Fibroblast of skin of right quadriceps (primary cell): ENCODE measurements at places on chromosomes 6 and 20.

- peak; percentile 39 for DNase-seq
Measured at GRCh38 chr6:35919827-35920751, 809 bp downstream of the SRPK1 start.

DNA sequence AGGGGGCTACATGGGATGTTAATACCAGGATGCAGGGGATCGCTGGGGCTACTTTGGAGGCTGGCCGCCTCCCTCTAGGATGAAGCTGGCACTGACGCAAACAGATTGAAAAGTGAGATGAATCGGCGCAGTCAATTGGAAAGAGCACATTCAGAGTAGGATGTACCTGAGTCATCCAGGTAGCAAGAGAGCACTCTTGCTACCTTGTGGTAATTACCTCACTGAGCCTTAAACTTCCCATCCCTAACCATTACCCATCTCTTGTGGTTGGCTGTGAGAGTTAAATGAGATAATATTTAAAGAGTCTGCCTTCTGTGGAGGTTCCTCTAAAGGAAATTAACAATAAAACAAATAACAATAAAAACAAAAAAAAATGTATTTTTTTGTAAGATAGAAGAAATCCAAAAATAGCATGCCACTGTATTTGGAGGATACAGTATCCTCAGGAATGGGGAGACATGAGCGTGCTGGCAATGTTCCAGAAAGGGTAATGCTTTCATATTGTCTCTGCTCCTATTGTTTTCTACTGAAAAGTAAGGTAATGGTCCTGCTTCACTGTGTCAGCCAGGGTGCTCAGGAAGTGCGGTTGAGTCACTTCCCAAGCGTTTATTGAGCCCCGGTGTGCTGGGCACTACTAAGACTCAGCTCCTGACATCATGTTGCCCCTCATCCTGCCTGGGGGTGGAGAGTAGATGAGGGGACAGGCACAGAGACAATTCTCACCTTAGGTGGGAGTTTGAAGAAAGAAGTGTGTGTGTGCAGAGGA is 301.1 kb downstream of the EYA4 start:
- peak; percentile 4 for DNase-seq

- DNase-seq, result no peak
Measured at GRCh38 chr20:62736026-62736406, 27.4 kb downstream of the NTSR1 start.

GRCh38 chr6:90218959-90219208 is 77.8 kb downstream of the BACH2 start:
- DNase-seq, result no peak

GRCh38 chr20:24646321-24646720 is 176.9 kb downstream of the SYNDIG1 start:
- no peak for DNase-seq

GRCh38 chr6:49939993-49940498 is 23.9 kb downstream of the DEFB114 start:
- DNase-seq, result no peak

GRCh38 chr6:30325150-30325872 is 1.4 kb upstream of the TRIM39 start:
- DNase-seq, result peak; percentile 44

- DNase-seq, result no peak
Measured at GRCh38 chr6:147341486-147341885, 137.3 kb downstream of the STXBP5 start.

DNA sequence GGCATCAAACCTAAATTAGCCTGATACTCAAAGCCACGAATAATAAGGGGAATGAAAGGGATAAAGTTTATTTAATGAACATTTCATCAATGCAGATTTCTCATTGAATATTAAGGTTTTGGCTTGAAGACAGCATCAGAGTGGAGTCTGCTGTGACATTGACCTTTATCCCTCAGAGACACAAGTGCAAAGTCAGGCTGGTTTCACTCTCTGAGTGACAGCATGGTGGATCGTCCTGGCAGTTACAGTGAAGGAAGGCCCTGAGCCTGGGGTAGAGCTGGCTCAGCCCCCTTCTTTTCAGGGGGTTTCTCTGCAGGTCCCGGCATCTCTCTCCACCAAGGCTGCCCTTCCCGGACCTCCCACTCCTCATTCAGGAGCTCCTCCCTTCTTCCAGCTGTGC is 503.1 kb downstream of the PREX1 start:
- DNase-seq, result no peak

DNA sequence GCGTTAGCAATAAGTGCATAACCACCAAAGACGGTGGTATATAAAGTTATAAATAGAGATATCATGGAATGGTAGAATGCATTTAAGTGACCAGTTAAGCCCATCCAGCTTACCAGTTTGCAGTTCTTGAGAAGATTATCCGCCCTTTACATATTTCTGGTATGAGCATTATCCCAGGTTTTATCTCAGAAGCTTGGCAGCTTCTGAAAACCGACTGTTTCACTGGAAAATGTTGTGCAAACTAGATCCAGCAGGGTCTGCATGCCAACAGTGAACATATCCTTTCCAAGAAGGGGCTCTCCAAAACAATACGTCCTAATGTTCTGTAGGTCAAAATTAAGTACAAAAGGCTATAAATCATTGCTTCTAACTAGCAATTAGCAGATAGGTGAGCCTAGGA is 29.5 kb upstream of the SHLD1 start:
- no peak for DNase-seq

DNA sequence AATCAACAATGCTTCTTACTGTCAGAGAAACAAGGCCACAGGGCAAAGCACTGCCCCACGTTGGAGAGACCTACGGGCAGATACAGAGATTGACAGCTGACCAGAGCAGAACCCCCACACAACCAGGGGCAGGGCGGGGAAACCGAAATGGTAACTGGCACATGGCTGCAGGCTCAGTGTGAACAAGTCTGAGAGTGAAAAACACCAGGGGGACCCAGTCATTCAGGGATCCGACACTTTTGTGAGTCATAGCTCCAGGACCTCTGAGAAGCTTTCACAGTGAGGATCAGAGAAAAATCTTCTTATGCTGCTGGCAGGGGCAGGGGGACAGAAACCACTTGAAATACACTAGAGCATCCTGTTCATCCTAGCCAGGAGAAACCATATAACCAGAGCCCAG is 254.2 kb downstream of the C6orf118 start:
- peak; percentile 55 for DNase-seq

- peak; percentile 18 for DNase-seq
Measured at GRCh38 chr6:4817551-4817950, 41.3 kb downstream of the CDYL start.

- peak; percentile 35 for DNase-seq
Measured at GRCh38 chr6:139722530-139722929, 348.1 kb upstream of the CITED2 start.

GRCh38 chr6:138541823-138542481 is 42.7 kb upstream of the NHSL1 start:
- no peak for DNase-seq

GRCh38 chr6:89239338-89239737 is 22.2 kb upstream of the GABRR1 start:
- DNase-seq, result no peak
